Ammon's horn (tissue), 1 donor: ENCODE measurements at places on chromosomes 7 and 10.

DNA sequence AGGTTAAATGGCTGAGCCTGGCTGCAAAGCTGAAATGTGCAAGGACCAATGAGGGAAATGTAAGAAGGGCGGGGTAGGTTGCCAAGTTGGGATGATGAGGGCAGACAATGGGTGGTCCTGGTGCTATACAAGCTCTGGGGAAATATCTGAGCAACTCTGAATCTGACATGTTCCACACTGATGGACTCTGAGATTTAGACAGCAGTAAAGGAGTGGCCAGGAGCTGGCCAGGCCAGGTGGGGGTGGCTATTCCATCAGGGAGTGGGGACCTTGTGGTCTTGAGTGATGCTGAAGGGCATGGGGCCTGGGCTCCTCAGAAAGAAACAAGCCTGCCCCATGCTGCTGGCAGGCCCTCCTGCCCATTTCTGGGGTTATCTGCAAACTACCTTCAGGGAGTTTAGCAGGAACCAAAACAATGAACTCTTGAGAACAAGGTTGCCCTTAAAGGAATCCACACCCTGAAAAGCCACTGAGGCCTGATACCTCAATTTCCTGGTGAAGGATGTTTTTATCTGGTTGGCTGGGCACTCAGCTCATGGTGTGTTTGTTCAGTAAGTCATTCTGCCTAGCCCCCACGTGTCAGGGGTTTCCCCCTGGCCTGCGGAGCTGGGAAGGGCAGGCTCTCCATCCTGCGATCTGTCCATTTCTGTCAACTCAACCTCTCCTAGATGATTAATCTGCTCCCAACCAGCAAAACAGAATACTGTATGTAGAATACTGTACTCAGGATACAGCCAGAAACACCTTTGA is 143.3 kb upstream of the TNS3 start:
- DNase-seq: no peak

DNA sequence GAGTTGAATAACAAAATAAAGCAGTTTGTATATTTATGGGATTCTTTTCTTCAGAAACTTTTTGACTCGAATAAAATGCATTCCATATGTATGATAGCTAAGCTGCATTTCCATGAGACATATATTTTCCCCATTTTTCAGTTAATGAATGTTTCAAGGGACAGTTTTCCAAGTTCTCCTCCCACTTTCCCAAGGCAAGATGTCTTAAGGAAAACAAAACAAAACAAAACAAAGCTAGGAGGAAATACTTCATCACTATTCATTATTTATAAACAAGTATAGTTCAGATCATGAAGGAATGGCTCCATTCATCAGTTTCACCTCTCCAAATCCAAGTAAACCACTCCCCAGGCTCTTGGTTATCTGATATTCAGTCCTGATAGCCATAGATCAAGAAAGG is 261.0 kb downstream of the WDR11 start:
- no peak for DNase-seq

DNA sequence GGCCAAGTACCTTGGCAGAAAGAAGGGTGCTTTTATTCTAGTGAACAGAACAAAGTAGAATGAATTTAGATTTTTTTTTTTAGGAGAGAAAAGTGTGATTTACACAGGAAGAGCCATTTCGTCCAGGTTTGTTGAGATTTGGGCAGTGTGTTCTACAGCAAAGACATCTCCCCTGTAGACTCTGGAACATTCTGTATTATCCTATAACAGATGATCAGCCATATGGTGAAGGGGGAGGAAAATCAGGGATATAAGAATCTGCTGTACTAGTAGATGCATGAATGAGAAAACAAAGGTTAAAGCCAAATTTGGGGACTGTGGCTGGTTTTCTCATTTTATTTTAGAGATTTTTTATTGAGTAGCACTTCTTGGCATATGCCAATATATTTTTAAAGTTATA is 453.7 kb upstream of the LRRTM3 start:
- DNase-seq: peak; percentile 2

GRCh38 chr7:103065667-103066066 is 8.9 kb downstream of the FBXL13 start:
- no peak for DNase-seq

DNA sequence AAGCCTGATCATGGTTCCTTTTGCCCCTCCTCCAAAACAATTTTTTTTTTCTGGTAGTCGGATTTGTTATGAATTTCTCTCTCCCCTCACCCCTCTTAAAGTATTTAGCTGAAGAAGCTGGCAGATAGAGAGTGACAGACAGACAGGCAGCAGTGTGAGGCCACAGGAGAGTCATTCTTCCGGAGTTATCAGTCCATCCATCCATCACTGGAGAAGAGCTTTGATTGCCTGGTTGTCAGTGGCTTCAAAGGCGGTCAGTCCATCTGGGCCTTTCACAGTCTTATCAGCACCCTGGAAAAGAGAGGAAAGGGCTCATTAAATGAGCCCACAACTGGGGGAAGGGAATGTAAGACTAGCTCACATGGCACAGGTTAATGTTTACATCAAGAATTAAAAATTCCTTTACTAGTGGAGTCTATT is 47.4 kb downstream of the MTPN start:
- DNase-seq: no peak

GRCh38 chr7:156386097-156386496 is 254.5 kb upstream of the RNF32 start:
- DNase-seq: no peak
